Stimulated activated effector memory CD8-positive, alpha-beta T cell treated with anti-CD3 and anti-CD28 coated beads, Interleukin-12 subunit alpha, Interleukin-12 subunit beta, amount 100 ng/mL, for 72 hours (primary cell): ENCODE measurements at places on chromosomes 6 and 20.

DNA sequence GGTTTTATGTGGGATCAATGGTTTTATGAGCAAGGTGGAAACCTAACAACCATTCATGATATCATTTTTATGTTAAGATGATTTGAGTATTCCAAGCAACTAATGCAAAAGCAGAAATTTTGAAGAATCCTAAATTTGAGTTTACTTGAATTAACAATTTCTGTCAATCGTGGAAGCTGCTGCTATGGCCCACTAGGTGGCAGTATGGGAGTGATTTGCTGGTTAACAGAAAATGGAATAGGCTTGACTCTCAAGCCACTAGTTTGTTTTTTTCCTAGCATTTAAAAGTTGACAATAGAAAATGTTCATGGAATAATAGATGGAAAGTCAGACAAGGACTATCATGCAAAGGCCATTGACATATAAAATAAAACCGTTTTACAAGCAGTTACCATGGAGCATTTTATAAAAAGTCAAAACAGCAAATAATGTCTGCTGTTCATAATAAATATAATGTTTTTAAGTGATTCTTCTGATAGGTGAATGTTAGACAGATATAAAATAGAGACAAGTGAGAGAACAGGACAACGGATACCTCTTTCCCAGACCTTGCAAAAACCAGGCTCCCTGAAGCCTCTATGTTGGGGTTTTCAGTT lies 43.0 kb upstream of the TMEM200A start:
- no peak for DNase-seq

GRCh38 chr6:26493258-26493657 lies 6.8 kb upstream of the BTN1A1 start:
- DNase-seq: no peak

DNA sequence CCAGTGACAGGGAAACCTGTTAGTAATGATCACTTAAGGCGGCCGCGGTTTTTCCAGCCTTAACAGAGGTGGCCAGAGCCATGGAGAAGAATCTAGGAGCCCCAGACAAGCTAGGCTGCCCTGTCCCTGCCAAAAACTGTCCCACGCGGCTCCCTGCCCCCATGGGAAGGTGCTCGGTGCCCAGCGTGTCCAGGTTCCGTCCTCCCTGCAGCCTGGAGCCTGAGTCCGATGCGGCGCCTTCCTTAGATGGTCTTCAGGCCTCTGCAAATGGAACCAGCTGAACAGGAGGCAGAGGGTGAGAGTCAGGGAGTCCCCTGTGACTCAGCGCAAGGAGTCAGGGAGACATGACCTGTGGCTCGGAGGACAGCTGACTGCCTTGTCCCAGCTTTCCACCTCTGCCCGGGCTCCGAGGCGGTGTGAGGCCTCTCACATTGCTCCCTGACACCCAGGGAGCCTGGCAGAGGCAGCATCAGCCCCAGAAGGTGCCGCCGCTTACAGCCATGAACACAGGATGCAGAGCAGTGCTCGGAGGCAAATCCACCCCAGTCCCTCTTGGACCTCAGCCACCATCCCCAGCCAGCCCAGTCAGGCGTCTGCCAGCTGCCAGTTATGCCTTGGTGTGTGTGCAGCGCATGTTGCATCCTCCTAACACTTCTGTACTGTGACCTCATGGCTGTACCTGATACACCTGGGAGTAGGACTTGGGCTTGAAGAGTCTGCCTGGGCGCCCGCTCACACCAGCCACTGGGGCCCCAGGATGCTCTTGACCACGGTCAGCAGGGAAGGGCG lies 377.7 kb downstream of the CDH4 start:
- DNase-seq: no peak

GRCh38 chr20:20148779-20149178 lies 96.4 kb downstream of the CFAP61 start:
- DNase-seq: no peak

DNA sequence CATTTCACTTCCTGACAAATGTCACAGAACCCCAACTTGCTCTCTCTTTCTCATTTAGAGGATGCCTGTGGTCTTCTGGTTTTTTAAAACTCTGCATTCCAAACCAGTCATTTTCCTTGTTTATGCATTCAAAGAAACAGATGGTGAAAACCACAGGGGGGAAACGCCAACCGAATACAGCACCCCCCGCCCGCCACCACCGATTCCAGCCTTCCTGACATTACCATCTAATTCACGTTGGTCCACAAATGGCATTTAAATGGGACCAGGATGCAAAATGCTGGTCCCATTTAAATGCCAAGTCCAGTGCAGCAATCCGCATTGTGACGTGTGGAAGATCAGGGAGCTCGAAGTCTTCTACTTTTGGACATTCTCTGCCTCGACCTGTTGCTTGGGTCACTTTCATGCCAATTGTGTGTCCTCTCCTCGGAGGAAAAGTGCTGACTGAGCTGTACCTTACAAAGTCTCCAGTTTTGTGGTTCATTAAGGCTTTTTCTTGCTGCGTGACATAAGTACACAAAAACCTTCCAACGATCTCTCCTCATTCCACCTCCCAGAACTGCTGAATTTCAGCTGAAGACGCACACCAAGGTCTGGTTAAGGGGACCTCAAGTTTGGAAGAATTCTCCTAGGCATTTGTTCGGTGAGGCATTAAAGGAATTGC lies 35.8 kb downstream of the NEDD9 start:
- no peak for DNase-seq

- DNase-seq: no peak
These were observed 541.9 kb upstream of the SPTLC3 start for GRCh38 chr20:12466915-12467314.

GRCh38 chr6:77322604-77323003 lies 140.7 kb downstream of the HTR1B start:
- no peak for DNase-seq

DNA sequence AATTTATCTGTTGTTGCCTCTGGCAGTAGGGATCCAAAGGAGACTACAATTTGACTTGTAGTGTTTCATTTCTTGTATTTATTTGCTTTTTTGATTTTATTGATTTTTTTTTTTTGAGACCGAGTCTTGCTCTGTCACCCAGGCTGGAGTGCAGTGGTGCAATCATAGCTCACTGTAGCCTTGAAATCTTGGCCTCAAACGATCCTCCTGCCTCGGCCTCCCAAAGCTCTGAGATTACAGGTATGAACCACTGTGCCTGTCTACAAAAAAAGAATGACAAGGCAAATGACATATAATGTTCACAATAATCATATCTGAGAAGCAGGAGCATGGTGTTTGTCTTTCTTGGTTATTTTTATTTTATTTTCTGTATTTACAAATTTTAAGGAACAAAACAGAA lies 117.6 kb upstream of the RNF24 start:
- DNase-seq: no peak

- no peak for DNase-seq
These were observed at the start of gene MATN4 for GRCh38 chr20:45308117-45308778. Gene MATN4, minus strand, starts transcription at chr20:45308299. Its CDS starts 2,717 bp downstream, at chr20:45305582.

GRCh38 chr6:150932996-150933395 lies 67.5 kb downstream of the MTHFD1L start:
- DNase-seq: no peak

DNA sequence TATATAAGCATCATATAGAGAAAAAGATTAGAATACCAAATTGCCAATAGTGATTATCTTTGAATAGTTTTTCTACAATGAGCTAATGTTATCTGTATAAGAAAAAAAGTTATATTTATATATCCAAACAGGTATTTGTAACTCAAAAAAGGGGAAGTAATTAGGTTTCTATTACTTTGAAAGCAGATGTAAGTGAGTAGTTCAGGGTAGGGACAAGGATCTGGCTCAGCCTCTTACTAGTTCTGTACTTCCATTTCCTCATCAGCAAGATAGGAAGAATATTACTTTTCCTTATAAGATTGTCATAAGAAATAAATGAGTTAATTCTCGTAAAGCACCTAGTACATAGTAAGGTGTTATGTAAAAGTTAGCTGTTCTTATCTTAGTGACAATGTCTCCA lies 32.2 kb downstream of the AHI1 start:
- DNase-seq: no peak

GRCh38 chr6:148708707-148709106 lies 38.1 kb upstream of the UST start:
- no peak for DNase-seq

- no peak for DNase-seq
These were observed 527.7 kb downstream of the ADGRB3 start for GRCh38 chr6:69162811-69163210.

GRCh38 chr20:62347151-62347404 lies 20.0 kb downstream of the LAMA5 start:
- DNase-seq: no peak

DNA sequence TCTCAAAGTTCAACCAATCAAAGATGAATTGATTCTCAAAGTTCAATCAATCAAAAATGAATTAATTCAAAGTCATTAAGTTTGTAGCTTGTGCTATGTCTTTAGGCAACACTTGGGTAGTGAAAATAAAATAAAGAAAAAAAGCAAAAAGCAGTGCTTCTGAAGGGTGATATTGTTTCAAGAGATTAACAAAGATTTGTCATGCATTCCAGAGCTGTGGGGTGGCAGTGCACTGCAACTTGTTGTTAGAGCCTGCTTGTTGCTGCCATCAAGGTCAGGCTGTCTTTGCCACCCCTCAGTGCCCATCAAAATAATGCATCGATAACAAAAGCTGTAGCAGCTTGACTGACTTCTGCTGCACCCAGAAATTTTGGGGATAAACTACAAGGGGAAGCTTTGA lies 128.6 kb downstream of the RNF144B start:
- DNase-seq: no peak

DNA sequence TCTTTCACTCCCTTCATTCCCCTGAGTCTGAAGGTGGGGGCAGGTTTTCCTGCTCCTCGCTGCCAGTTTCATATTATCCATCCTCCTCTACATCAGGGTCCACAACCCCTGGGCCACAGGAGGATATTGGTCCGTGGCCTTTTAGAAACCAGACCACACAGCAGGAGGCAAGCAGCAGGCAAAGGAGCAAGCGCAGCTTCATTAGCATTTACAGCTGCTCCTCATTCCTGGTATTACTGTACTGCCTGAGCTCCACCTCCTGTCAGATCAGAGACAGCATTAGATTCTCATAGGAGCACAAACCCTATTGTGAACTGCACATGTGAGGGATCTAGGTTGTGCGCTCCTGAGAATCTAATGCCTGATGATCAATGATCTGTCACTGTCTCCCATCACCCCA lies 380.3 kb downstream of the ARHGAP18 start:
- DNase-seq: no peak

DNA sequence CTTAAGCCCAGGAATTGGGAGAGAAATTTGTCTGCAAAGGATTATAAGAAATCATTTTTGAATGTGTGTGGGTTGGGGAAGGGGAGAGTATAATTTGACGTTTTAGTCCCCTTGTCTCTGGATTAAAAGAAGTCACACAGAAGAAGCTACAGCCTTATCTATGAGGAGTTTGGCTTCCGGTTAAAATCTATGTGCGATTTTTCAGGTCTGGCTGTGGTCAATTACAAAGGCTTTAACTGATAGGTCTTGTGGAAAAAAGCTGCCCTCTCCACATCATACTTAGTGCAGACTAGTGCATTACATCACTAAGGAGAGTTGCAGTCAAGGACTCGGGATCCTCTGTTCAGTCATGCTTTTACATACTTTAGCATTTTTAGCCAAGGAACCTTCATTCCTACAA lies 80.3 kb upstream of the HTR1B start:
- DNase-seq: no peak

GRCh38 chr6:75479712-75480111 lies 13.9 kb downstream of the FILIP1 start:
- no peak for DNase-seq

GRCh38 chr20:11626551-11626950 lies 291.1 kb upstream of the BTBD3 start:
- DNase-seq: no peak

DNA sequence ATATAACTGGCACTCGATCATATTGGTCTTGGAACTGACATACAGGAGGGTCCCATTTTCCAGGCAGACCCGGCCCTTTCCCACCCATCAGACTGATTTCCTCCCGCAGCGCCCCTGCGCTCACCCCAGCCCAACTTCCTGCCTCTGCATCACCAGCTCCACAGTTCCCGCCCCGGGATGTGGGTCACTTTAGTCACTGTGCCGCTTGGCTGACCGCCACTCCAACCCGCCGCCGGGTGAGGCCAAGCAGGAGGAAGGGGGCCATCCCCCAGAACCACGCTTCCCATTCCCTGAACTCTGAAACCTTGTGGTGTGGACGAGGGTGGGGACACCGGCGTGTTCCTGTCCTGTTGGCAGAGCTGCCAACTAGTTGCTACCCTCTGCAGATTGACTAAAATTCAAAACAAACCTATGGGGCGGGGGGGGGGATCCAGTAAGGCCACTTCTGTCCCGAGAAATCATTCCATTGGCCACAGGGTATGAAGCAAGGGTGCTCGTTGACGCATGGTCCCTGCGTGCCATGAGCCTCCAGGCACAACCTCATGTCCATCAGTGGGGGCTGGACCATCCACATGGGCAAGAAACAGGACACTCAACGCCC lies 12.3 kb downstream of the TGM2 start:
- no peak for DNase-seq

DNA sequence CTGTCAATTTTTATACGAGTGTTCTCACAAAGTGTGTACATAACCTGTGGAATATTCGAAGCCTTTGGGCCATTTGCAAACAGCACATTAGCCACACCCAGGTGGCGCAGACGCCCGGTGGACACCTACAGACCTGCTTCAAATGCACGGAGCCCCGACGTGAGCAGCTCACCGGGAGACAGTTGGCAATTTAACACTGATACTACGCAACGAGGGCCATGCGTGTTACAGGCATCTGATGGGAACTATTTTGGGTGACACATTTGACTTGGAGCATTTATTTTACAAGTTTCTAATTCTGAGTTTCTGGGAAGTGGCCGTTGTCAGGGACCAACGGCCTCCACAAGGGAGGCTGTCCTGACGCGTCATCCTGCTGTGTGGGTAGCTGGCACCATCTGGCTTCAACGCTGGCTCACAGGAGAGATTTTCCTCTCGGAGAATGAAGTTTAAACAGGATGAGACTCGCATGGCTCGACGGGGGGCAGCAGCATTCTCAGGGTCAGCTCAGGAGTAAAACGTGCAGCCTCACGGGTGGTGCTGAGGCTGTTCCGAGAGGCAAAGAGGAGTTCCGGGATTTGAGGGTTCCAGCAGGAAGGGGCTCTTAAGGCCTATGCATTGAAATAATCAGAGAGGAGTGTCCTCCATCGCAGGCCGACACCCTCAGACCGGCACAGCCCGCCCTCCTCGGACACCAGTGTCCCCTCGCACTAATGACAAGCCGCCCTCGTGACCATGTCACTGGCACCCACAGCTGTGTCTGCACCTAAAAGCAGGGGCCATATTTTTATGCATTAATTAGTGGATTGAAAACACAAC lies 207.4 kb downstream of the DLL1 start:
- peak; percentile 43 for DNase-seq

- DNase-seq: no peak
These were observed 202.7 kb upstream of the MARCKS start for GRCh38 chr6:113654396-113654795.

- DNase-seq: no peak
These were observed 33.0 kb downstream of the GJA10 start for GRCh38 chr6:89927264-89927663.
